Spinal cord (tissue), 10 donors: ENCODE measurements at places on chromosomes 12 and 14. TPM values are rescaled to one million over a fixed set of nuclear protein-coding genes. Genes with fewer than 3 reads are reported as not detected.

The PLEKHG7 gene
- not detected for total RNA-seq

The NOC4L gene
- total RNA-seq: 6.1 TPM

The WDHD1 gene
- total RNA-seq: 9.1 TPM

DNA sequence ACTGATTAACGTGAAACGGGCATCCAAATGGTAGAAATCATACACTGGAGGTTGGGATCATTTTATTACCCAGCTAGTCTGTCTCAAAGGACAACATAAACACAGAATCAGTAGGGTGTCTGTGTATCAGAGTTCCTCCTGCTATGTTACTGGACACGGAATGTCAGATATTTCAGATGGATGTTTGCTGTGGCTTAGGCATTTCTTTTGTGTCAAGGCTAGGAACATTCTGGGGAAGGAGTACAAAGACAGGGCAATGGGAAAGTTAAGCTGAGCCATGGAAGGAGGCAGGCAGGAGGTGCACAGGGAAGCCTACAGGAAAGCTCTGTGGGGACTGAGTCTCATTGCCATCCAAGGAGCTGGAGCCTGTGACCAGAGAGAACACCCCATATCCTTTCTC, 254.6 kb downstream of the C12orf75 start:
- DNase-seq: no peak

- no peak for DNase-seq
These were observed 47.1 kb downstream of the ABCD2 start for GRCh38 chr12:39572551-39572950.

DNA sequence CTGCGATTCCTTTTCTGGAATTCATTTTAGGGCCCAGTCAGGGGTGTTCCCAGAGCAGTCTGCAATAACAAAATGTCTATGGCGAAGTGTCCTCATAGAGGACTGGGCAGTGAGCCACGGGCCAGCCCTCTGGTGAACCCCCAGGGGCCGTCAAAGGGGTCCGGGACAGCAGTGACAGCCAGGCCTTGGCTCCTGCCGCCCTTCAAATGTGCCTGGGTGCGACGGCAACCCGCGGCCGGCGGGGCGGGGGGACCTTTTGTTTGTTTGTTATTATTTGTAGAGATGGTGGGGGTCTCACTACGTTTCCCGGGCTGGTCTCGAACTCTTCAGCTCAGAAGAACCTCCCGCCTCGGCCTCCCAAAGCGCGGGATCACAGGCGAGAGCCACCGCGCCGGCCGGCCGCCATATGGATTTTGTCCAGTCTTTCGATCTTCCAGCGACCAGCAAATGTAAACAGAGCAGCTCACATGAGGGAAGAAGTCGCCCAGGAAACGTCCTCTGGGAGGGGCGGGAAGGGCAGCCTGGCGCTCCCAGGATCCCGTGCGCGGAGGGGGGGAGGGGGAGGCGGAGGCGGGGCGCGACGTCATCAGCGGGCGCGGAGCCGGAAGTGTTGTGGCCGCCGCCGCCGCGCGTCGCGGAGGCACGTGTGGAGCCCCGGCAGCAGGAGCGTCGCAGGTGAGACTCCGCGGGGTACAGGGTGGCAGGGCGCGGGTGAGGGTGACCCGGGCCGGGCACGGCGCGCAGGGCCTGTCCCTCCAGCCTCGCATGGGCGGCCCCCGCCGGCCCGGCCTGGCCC, at the start of gene TRMT61A:
TSS of gene TRMT61A (plus strand) at position 610 of the 796 bp plus-strand sequence. CDS start 783 bp downstream, outside the sequence.
- peak; percentile 95 for DNase-seq

- DNase-seq: peak; percentile 53
These were observed 45.9 kb downstream of the VWF start for GRCh38 chr12:6078398-6079096.

DNA sequence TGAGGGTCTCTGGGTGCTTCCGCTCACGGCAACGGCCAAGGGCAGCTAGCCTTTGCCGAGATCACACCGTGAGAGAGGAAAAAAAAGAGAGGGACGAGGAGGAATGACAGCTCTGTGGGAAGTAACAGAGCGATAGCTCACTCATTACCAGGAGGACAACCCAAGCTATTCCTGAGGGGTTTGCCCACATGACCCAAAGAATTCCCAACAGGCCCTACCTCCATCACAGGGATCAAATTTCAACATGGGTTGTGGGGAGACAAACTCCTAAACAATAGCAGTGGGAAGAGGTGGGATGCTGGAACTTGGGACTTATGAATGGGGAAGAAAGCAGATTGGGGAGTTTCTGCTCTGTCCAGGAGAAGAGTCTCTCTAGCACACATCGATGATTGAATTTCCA, 180.6 kb downstream of the LRRK2 start:
- no peak for DNase-seq

GRCh38 chr12:102534899-102535298, 54.5 kb upstream of the IGF1 start:
- no peak for DNase-seq

GRCh38 chr14:55075628-55076175, 24.3 kb downstream of the MAPK1IP1L start:
- DNase-seq: no peak

GRCh38 chr12:70960484-70960883, 39.9 kb upstream of the PTPRR start:
- no peak for DNase-seq

DNA sequence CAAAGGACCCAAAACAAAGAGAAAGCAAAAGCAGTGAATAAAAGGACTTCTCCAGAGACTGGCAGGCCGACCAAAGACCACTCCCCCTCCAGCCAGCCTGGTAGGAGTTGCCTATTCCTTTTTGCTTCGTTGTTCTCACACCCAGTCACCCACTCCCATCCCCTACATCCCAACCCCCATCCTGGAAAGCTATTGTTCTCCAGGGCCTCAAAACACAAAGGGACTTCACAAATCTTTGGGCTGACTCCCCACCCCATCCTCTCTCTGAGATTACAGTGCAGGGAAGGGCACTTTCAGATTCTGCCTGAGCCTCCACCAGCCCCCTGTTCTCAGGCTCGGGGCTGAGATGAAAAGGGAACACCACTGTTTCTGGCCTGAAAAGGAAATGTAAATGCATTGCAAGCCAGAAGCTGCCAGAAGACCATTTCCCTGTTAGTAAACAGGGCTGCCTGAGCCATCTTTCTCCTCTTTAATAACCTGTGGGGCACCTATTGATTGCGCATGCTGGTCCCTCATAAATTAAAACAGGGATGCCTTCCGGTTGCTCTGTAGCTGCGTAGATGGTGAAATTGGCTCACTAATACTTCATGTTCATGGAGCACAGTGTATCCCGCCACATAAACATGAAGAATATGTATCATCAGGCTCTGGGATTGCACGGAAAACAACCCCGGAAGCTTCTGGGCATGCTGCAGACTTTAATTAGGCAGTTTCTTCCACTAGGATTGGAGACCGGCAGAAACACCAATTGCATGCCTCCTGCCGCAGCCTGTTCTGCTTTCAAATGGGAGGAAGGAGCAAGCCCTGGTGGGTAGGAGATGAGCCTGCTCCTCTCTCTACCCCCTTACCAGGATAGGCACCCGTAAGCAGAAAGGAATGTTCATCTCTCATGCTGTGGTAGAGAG, 130.3 kb upstream of the FUT8 start:
- no peak for DNase-seq
